ENCODE measurements at places on chromosomes 2 and 18.

GRCh38 chr2:219836647-219837177 is 209.3 kb downstream of the SLC4A3 start:
- no peak for DNase-seq

DNA sequence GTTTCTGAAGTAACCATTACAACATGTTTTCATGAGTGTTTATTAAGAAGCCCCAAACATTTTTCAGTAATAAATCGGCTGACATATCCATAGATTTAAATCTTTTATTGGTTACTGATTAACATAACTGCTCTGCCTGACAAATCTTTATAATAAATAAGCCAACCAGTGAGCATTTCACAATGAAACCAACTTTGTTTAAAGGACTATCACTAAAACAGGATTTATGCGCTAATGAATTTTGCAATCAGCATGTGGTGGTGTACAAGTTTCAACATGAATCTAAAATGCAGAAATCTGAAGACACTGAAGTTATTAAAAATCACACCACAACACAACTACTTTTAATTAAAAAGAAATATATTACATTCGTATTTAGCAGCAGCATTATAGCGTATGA is 166.7 kb downstream of the MEIS1 start:
- no peak for DNase-seq

- no peak for DNase-seq
Measured at GRCh38 chr18:21656402-21656801, 44.3 kb downstream of the SNRPD1 start.

GRCh38 chr2:24658531-24659202 is 134.5 kb downstream of the PTRHD1 start:
- no peak for DNase-seq

- no peak for DNase-seq
Measured at GRCh38 chr2:17543848-17544247, 3.4 kb downstream of the VSNL1 start.

GRCh38 chr2:135840601-135841000 is 3.6 kb upstream of the LCT start:
- no peak for DNase-seq

DNA sequence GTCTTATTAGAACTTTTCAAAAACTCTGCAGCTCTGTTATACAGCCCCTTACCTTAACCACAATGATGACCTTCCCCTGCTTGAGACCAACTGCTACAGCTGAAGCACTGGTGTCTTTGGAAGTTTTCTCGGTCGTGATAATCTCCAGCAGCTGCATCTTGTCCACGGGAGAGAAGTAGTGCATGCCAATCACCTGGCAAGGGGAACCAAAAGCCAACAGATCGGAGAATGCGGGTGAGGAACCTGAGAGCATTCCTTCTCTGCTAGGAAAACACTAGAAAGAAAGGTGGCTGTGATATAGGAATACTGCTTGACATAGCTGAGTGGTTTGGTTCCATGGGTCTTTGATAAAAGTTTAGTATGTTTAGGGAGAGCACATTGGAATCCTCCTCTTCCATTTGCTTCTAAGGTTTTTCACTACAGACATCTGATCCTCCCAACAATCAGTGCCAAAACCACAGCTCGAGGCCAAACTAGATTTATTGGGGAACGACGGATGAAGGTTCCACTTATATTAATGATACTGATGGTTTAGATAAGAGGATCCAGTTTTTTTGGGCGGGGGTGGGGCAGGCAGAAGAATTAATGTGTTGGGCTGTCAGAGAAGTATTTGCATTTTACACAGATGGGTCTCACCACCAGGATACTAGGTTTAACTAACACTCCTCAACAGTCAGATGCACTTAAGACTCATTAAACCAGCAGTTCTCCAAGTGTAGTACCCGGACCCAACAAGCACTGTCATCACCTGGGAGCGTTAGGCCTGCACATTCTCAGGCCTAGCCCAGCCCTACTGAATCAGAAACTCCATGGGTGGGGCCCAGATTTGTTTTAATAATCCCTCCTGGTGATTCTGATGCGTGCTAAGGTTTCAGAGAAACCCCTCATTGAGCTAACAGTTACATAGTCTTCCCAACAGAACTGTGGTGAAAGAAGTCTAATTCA is 22.4 kb downstream of the GAREM2 start:
- no peak for DNase-seq

- DNase-seq: no peak
Measured at GRCh38 chr2:127510073-127510472, 16.2 kb downstream of the IWS1 start.

DNA sequence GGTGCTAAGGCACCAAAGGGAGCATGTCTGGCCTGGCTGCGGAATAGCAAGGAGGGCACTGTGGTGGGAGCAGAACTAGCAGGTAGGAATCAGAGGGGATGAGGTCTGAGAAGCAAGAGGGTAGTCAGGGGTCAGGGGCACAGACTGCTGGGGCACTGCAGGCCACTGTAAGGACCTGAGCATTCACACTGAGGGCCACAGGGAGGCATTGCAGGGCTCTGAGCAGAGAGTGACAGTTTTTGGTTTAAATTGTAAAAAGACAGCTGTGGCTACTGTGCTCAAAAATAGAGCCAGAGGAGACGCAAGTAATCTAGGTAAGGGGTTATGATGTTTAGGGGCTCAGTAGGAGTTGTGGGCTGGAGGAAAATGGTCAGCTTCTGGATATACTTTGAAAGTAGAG is 41.5 kb downstream of the ARHGAP25 start:
- DNase-seq: no peak

DNA sequence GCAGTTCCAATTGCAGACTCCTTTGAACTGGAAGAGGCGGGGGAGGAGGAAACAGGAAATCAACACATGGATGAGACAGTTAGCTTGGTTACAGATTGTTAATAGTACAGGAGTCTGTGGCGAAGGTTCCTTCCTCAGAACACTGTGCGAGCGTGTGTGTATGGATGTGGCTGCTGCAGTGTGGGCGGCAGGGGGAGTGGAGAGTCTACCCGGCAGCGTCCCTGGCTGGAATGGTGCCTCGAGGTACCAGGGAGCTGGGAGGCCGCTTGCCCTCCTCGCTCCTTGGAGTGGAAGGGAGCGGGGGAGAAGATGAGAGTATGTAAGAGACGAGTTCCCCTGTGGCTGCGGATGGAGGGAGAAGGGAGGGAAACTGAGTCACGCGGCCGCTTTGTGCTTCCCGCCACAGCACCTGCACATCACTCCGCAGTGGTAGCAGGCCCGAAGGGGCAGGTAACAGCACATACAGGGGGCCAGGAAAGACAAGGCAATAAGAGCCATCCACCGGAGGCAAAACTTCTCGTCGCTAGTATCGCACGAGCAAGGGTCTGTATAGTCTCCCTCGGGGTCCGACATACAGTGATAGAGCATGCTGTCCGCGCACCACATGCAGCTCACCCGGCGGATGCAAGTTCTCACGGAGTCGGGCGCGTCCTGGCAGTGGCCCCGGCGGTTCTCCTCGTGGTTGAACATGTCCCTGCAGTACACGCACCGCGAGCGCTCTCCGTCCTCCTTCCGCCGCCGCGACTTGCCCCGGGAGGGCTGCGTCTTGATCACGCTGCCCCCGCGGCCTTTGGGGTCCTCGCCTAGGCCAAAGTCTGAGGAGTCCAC is 85.7 kb downstream of the ACTR2 start:
- DNase-seq: no peak

DNA sequence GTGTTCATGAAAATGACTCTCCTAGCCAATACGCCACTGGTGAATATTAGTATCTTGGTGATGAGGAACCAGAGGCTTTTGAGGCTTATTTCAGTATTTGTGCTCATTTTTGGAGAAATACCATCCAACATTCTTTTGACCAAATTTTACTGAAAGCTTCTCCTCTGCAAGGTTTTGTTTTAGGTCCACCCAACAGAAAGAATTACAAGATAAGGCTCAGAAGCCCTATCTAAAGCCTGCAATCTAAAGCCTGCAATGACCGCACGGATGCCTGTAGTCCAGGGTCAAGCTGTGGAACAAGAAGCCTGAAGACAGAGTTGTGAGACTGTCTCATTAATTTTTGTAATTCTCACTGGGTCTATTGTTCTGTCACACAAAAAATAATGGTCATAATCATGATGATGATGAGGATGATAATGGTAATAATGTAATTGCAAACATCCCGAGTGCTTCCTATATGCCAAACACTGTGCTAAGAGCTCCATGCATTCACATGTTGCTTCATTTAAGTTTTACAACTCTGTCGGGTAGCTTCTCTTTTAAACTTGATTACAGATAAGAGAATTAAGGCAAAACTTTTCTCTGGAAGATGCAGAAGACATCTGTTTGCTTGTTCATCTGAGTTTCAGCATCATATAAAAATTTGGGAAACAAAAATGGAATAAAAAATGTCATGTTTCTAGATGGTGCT is 33.2 kb upstream of the NCOA1 start:
- DNase-seq: no peak

DNA sequence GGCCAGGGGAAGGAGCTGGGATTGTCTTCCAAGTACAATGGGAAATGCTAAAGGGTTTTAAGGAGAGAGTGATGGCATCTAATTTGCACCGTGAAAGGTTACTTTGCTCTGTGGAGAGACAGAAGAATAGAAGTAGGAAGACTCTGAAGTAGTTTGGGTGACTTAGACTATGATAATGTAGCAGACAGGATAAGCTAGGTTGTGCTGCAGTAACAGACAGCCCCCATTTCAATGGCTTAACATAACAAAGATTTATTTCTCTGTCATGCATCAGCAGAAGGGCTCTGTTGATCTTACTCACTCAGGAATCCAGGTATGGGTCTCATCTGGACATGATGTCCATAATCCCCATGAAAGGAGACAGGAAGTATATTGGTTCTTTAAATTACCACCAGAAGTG is 26.4 kb downstream of the GNLY start:
- no peak for DNase-seq

- no peak for DNase-seq
Measured at GRCh38 chr18:59954755-59955156, 55.0 kb downstream of the PMAIP1 start.

- no peak for DNase-seq
Measured at GRCh38 chr2:3121601-3122000, 256.0 kb downstream of the EIPR1 start.

- DNase-seq: no peak
Measured at GRCh38 chr2:169462896-169463695, 16.2 kb upstream of the BBS5 start.

GRCh38 chr2:55763721-55764120 is 70.1 kb upstream of the PNPT1 start:
- no peak for DNase-seq

GRCh38 chr2:30455114-30455738 is 8.2 kb downstream of the LCLAT1 start:
- no peak for DNase-seq

DNA sequence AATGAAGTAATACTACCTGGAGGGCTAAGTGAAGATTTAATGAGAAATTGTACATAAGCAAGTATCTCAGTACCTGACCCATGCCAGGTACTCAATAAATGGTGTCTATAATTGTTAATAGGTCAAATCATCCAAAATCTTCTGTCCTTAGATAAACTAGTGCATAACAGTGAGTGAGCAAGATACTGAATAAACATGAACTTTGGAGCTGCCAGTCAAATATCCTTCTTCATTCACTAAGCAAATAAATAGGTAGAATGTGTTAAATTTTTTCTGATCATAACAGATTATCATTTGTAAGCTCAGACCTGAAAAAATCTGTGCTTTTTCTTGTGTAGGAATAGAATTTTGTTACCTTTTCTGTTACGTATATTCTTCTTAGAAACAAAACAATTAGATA is 39.6 kb downstream of the RAB3GAP1 start:
- DNase-seq: no peak

- no peak for DNase-seq
Measured at GRCh38 chr2:23700627-23701026, 226.3 kb downstream of the ATAD2B start.

DNA sequence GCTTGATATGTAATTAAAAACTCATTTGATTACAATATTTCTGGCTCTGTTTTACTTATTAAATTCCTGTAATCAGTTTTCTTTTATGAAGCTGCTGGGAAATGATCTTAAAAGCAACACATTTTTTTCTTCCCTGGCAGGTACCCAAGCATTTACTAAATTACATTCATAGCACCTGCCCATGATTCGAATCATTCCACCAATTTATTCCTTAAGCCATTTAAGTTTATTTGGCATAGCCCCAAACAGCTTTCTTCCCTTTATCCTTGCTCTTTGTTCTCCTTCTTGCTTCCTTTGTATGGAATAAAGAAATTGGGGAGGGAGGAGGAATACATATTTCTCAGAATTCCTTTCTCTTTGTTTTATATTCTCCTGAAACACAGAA is 241.3 kb downstream of the AGPS start:
- no peak for DNase-seq

DNA sequence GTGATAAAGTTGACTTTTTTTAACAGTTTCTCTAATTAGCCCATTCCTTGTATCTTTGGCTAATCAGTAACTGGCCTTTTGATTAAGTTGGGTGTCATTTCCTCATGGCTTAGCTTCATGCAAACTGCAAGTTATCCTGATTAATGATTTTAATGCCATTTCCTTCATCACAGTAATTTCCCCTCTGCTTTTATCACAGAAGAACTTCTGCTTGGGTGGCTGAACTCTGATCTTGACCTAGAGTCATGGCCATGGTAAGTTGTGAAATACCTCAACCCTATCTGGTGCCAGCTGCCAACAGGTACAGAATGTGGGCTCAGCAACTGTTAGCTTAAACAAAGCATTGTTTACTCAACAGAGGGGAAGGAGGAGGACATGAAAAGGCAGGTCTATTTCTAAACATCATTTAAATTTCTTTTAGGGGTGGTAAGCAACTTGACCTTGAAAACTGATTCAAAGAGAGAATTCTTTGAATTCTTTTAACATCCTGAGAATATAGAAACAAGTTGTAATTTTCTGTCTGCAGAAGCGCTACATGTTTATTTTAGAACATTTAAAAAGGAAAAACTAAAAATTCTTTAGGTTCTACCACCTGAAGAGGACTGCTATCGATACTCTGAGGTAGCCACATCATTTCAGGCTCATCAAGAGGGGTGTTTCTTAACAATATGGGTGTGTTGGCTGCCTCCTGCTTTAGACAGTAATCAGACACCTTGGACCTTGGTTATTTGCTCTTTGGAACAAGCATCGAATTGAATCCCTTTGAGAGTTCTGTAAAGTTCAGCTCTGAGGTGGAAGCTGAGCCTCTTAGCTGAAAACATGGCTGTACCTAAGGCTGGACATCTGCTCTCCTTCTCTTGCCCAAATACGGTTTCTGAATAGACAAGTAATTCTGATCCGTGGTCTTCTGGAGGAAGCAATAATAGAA is 39.7 kb downstream of the ANXA4 start:
- DNase-seq: no peak

GRCh38 chr2:98924038-98924830 is 11.8 kb downstream of the CRACDL start:
- no peak for DNase-seq

DNA sequence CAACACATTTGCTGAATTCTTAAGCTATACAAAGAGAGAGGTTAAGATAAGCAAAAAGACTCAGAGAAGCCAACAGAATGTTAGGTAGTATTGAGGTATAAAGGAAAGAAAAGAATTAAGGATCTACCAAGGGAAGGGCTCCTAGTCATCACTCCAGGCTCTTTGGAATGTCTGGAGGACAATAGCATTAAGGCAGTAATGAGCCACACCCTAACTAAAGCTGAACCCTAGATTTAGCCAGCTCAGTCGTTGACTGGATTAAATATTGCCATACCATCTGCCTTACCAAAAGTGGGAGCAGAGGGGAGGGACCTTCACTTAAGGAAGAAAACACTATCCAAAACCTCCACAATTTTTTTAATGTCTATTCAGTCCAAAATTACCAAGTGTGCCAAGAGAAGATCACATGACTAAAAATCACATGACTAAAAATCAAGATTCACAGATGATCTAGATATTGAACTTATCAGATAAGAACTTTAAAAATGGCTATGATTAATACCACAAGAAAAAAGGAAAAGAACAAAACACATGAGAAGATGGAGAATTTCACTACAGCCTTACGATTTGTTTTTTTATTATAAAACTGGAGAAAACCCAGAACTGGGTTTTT is 59.7 kb downstream of the EXOC6B start:
- DNase-seq: no peak

Data from stimulated activated CD4-positive, alpha-beta T cell treated with anti-CD3 and anti-CD28 coated beads, Interleukin-1b, Interleukin-23, amount 100 ng/mL, for 1 hour (primary cell).